CD4-positive, alpha-beta T cell (primary cell): ENCODE measurements at places on chromosomes 13 and 19.

- DNase-seq: no peak
These were observed 8.2 kb downstream of the SLC25A30 start for GRCh38 chr13:45410001-45410400.

GRCh38 chr13:50224534-50224933 is 209.3 kb downstream of the KCNRG start:
- DNase-seq: no peak

GRCh38 chr19:30426864-30427263 is 54.7 kb downstream of the ZNF536 start:
- DNase-seq: no peak

GRCh38 chr13:98254513-98254912 is 77.4 kb upstream of the RNF113B start:
- no peak for DNase-seq

DNA sequence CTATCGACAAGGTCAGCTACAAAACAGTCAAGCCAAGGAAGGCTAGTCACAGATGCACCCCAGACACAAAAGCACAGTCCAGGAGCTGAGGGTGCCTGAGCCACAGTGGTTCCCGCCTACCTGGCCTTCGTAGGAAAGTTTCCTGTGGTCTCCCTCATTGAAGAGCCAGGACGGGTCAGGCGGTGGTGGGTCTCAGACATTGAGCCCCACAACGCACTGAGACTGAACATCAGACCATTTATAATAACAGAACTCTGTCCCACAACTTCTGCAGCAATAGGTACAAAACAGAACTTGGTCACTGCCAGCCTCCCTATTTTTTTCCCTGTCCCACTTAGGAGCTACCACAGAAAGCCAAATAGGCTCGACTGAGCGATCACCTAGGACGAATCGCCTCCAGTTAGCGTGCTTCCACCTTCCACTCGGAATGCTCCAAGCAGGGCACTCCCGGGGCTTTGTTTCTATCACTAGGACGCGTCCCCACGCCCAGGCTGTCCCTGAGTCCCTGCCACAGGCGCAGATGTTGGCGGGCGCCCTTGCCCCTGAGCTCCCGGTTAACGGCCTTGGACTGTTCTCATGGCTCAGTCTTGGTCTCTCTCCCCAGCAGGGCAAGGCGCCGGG is 640 bp upstream of the ZNF544 start:
- no peak for DNase-seq
